D341Med (cell line): ENCODE measurements at places on chromosomes 3 and 15.
A peak's percentile ranks its signal among the peaks of the same experiment; 100 is the strongest.

DNA sequence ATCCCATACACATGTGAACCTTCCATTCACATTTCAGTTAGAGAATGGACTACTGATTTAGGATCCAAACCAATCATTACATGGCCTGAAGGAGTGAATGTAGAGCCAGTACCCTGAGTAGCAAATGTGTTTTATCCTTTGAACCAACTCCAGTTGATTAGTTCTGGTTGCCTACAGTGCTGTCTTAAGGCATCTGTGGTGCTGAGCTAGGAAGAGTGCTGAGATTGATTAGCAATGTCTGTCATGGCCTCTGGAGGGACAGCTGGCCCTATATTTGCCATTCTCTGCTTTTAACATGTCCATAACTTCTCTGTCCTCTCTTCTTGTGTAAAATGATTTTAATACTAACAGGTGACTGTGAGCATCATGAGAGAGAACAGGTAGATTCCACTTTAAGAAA, 11.1 kb downstream of the LRTM1 start:
- no peak for DNase-seq

GRCh38 chr3:172217877-172218276, 178.5 kb downstream of the FNDC3B start:
- DNase-seq = no peak

DNA sequence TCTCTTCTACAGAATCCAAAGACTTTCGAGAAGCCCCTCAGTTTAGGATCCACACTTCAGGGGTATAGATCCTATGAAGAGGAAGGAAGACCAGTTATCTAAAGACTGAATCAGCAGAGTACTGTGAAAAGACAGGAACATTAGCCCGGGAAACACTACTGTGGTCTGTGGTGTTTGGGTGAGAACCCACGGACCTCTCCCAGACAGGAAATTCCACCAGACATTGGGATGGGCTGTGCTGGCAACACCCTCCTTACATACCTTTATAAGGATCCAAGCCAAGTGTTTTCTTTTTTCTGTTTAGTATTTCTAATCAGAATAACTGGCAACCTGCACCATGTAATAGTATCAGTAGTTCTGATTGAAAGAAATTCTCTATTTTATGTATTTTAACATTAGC, 14.1 kb downstream of the TMEM207 start:
- DNase-seq = no peak

DNA sequence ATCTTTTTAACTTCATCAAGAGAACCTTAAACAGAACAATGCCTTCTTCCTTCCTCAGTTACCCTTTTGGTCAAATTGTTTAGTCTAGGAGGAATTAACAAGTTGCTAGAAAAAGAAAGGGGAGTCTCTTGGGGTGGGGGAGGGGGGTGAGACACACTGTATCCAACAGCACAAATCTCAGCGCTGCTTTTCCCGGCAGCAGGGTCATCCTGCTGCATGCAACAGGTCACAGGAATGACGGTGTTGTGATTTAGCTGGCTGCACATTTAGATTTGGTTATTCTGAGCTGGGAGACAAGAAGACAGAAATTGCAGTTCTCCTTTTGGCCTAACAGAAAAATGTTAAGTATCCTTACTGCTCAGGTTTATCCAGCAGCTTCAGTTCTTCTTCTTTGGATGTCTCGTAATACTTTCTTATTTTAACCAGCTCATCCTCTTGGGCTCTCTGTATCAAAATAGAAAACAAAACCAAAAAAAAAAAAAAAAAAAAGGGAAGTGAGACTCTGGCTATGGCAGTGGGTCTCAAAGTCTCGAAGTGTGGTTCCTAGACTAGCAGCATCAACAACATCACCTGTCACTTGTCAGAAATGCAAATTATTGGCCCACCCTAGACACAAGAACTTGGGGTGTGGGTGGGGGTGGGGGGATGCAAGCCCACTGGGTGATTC, 190.5 kb downstream of the GREM1 start:
- no peak for DNase-seq

DNA sequence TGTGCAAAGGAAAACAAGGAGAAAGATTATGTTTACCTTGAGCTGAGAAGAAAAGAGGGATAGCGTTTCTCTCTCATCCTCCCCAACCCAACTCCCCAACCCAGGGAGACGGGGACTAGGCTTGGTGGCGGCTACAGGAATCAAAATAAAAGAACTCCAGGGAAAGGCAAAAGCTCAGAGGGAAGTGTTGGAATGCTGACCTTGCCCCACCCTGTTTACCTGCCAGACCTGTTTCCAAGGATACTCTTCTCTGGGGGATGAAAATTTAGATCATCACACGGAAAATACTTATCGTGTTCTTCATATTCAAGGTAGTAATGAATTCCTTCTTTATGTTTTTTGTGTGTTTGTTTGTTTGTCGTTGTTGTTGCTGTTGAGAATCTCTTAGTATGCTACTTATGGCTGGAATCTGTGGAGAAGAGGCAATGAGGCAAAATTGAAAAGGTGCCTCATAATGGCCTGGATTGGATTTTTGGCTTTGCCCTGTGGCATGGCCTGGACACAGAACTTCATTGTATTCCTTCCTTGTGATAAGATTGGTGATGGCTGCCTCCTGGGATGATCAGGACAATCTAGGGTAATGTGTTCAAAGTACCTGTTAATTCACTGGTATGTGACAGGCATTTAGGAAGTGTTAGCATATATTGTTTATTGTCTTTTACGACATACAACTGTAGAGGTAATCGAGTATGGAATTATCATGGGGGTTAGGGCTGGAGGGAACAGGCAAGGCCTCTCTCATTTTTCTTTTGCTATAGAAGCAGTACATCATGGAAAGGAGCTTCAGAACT, 11.1 kb upstream of the TPRG1 start:
- DNase-seq = no peak

DNA sequence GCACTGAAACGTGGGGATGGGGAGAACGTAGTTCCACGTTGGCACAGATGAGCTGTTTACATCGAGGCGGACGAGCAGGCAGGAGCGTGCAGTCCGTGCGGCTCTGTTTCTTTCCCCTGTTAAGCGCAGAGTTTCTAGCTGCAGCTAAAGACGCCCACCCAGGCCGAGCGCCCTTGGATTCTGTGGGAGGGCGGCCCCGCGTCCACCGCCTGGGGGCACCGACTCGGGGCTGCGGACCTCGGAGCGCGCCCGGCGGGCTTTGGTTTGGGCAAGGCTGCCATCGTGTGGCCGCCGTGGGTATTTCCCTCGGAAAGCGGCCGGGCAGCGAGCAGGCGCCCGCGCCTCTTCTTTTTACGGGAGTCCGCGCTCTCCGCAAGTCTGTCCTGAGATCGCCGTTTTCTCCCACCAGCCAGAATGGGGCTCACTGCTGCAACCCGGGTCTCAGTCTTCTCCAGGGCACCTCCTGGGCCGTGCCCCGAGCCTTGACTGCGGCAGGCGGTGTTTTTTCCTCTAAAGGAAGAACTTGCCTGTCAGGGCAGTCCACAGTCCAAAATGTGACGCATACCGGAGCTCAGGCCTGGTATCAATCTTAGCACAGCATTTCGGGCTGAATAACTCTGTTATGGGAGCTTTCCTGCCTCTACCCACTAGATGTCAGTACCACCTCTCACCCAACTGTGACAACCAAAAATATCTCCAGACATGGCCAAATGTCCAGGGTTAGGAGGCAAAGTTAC, 219.9 kb upstream of the IGF1R start:
- peak; percentile 94 for DNase-seq

GRCh38 chr3:175486255-175486654, 627.1 kb downstream of the NAALADL2 start:
- DNase-seq = no peak

- DNase-seq = no peak
Observed at GRCh38 chr3:72232777-72233176, 447.8 kb upstream of the PROK2 start.

DNA sequence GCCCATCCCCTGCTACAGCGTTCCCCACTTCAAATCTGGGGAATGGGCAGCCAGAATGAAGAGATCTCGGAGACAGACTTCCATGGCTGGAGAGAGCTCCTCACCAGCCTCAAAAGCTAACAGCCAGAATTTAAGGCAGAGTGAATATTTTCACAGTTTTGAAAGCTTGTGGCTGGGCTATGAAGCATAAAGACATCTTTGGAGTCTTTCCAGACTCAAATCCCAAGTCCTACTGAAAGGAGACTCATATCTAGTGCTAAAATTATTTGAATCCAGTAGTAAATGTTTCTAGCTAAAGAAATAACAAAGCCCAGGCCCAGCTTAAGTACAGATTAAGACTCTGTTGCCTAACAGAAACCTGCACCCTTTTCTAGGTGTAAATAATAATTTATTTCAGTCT, 628.4 kb upstream of the ALCAM start:
- no peak for DNase-seq

- DNase-seq = no peak
Observed at GRCh38 chr3:195540027-195540426, 3.1 kb downstream of the PPP1R2 start.

DNA sequence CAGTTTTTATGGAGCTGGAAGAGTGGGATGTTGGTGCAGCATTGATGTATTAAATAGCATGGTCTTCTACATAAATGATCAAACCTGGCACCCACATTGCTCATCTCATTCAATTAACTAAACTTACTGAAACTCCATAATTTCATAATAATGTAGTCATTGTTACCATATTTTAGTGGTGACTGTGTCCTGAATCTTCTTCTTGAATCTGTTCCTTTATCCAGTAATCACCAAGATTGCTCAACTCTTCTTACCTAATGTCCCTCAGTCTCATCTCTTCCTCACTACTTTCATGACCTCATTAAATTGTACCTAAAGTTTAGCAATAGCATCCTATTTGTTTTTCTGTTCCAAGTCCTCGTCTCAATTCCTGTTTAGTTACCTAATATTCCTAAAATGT, 69.8 kb downstream of the FGF7 start:
- no peak for DNase-seq

DNA sequence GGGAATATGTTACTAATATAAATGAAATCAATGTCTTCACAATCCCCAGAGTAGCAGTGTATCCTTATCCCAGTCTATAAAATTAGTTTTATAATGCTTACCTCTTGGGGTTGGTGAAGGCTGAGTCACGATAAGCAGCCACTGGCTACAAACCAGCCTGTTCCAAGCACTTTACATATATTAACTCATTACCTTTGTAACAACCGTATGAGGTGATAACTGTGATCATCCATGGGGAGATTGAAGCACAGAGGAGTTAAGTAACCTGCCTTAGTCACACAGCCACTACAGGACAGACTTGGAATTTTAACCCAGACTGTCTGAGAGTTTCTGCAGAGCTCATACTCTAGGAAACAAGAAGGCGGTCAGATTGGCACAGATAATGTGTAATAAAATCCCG, 43.3 kb upstream of the MITF start:
- no peak for DNase-seq

- no peak for DNase-seq
Observed at GRCh38 chr3:38657369-38657768, 7.9 kb upstream of the SCN5A start.

- no peak for DNase-seq
Observed at GRCh38 chr15:85652457-85652856, 142.3 kb downstream of the KLHL25 start.

GRCh38 chr3:89692601-89693000, 585.2 kb downstream of the EPHA3 start:
- DNase-seq = no peak

DNA sequence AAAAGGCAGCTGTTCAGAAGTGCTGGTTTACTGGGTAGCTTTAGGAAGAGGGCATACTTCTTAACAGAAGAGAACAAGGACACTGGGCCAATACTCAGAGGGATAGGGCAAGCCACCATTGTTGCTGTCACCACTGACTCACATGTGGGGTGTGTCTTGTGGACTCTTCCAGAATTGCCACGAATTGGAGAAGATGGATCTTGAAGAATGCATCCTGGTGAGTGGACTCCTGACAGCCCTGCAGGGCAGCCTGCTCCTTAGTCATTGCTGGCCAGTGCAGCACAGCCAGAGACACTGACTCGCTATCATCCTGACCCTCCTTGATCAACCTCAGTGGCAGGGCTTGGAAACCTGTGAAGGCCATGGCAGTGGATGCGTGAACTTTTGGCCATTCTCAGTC, 62.3 kb downstream of the UBP1 start:
- no peak for DNase-seq

DNA sequence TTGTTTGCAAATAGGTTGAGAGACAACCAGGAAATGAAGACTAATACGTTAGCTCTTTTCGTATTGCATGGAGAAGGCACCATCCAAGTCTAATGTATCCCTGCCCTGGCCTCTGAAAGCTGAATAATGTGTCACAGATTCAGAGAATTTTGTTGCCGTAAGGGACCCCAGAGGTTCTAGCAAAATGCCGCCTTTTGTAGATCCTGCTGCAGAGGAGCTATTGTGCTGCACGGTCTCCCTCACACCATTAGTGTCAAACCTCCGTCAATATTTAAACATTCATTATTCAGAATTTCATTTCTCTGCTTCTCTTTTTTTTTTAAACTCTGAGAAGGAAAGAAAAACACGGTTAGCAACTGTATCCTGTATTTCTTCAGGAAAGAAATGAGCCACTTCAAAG, 238.7 kb downstream of the EPHB1 start:
- DNase-seq = no peak

- no peak for DNase-seq
Observed at GRCh38 chr3:82509951-82510603, 748.6 kb upstream of the GBE1 start.

DNA sequence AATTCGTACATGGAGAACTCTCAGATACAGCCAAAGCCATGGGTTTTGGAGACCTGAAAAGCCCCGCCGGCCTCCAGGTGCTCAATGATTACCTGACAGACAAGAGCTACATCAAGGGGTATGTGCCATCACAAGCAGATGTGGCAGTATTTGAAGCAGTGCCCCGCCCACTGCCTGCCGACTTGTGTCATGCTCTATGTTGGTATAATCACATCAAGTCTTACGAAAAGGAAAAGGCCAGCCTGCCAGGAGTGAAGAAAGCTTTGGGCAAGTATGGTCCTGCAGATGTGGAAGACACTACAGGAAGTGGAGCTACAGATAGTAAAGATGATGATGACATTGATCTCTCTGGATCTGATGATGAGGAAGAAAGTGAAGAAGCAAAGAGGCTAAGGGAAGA, 23.5 kb downstream of the MYO5A start:
- no peak for DNase-seq

- peak; percentile 9 for DNase-seq
Observed at GRCh38 chr3:126015075-126015474, 46.1 kb downstream of the ROPN1B start.

- DNase-seq = no peak
Observed at GRCh38 chr3:4714045-4714444, 220.9 kb downstream of the ITPR1 start.

DNA sequence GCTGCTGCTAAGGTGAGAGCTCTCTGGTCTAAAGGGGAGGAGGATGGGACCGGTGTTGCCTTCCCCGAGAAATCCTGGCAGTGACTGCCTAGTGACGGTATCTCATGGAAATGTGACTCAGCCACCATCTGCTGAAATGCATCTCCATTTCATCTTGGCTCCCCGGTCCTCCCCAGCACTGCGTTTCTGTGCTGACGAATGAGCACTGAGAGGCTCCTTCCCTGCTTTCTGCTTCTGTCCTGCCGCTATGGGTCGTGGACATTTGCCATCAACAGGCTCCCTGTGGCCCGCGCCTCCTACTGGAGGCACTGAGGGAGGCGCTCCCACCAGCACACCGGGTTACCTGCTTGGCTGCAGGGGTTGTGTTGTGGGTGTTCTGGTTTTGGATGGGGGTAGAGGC, 13.5 kb upstream of the SEC13 start:
- DNase-seq = no peak
